ENCODE measurements at places on chromosomes 5 and 9. TPM values are rescaled to one million over a fixed set of nuclear protein-coding genes. Genes with fewer than 3 reads are reported as not detected.

The RHOBTB3 gene
- 217 TPM for total RNA-seq

The CACFD1 gene
- total RNA-seq: 16.3 TPM

The GRM6 gene
- total RNA-seq: not detected

The ZMYND19 gene
- total RNA-seq: 16.8 TPM

The DNAH5 gene
- total RNA-seq: 0.21 TPM

The TAF11L11 gene
- not detected for total RNA-seq

The SEC61B gene
- total RNA-seq: 99.0 TPM

The ENTREP1 gene
- total RNA-seq: 2.3 TPM

The AHRR gene
- 4.8 TPM for total RNA-seq

The WNK2 gene
- total RNA-seq: 7.2 TPM

The FGF18 gene
- total RNA-seq: 6.3 TPM

The VLDLR gene
- 10.8 TPM for total RNA-seq

The FGF1 gene
- total RNA-seq: 113 TPM

The CCDC192 gene
- total RNA-seq: 0.87 TPM

The GFRA3 gene
- 1.8 TPM for total RNA-seq

The PCDHGA9 gene
- total RNA-seq: 13.1 TPM

The TRIM23 gene
- 24.5 TPM for total RNA-seq

The KLF4 gene
- 90.6 TPM for total RNA-seq

The ECM2 gene
- 15.9 TPM for total RNA-seq

The GARIN3 gene
- not detected for total RNA-seq

The SPINK1 gene
- not detected for total RNA-seq

The SHC3 gene
- 1.1 TPM for total RNA-seq

The ZNF366 gene
- 3.3 TPM for total RNA-seq

The ANKRD20A1 gene
- total RNA-seq: 1.3 TPM

The PCDHGA7 gene
- total RNA-seq: 12.2 TPM

The ZNF462 gene
- 18.6 TPM for total RNA-seq

The LRRTM2 gene
- 0.20 TPM for total RNA-seq

The SGCD gene
- total RNA-seq: 12.4 TPM

The SAXO1 gene
- total RNA-seq: not detected

The FRRS1L gene
- 12.6 TPM for total RNA-seq

The ZNF483 gene
- 10.1 TPM for total RNA-seq

The POLR1E gene
- total RNA-seq: 18.0 TPM

The ANKRD34B gene
- total RNA-seq: not detected

The CBY3 gene
- total RNA-seq: 1.2 TPM

The CCL21 gene
- total RNA-seq: 7.5 TPM

The ASTN2 gene
- total RNA-seq: 12.4 TPM

The CCL27 gene
- total RNA-seq: not detected

The RELL2 gene
- 2.1 TPM for total RNA-seq

The GNA14 gene
- 1.5 TPM for total RNA-seq

The C5orf46 gene
- total RNA-seq: not detected

The SMIM33 gene
- not detected for total RNA-seq
